ENCODE measurements at places on chromosomes 6 and 20.

- DNase-seq, result no peak
Observed at GRCh38 chr6:155013457-155013876, 18.4 kb downstream of the TIAM2 start.

DNA sequence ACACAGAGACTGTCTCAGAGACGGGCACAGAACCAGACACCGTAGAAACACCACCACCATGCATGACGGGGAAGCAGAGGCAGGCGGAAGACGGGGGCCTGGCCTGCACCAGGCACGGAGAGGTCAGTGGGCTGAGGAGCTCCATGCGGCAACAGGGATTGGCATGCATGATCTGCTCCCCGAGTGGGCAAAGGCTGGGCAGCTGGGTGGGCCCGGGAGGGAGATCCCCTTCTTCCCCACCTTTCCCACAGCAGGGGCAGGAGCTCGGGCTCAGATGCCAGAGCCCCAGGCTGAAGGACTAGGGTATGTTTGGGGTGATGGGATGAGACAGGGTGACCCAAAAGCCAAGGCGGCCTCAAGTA is 43.2 kb downstream of the RAB44 start:
- no peak for DNase-seq

- DNase-seq, result no peak
Observed at GRCh38 chr6:139308936-139309603, 17.3 kb upstream of the TXLNB start.

- DNase-seq, result no peak
Observed at GRCh38 chr6:100968949-100969348, 87.8 kb upstream of the ASCC3 start.

GRCh38 chr6:49151957-49152356 is 311.1 kb downstream of the MMUT start:
- no peak for DNase-seq

DNA sequence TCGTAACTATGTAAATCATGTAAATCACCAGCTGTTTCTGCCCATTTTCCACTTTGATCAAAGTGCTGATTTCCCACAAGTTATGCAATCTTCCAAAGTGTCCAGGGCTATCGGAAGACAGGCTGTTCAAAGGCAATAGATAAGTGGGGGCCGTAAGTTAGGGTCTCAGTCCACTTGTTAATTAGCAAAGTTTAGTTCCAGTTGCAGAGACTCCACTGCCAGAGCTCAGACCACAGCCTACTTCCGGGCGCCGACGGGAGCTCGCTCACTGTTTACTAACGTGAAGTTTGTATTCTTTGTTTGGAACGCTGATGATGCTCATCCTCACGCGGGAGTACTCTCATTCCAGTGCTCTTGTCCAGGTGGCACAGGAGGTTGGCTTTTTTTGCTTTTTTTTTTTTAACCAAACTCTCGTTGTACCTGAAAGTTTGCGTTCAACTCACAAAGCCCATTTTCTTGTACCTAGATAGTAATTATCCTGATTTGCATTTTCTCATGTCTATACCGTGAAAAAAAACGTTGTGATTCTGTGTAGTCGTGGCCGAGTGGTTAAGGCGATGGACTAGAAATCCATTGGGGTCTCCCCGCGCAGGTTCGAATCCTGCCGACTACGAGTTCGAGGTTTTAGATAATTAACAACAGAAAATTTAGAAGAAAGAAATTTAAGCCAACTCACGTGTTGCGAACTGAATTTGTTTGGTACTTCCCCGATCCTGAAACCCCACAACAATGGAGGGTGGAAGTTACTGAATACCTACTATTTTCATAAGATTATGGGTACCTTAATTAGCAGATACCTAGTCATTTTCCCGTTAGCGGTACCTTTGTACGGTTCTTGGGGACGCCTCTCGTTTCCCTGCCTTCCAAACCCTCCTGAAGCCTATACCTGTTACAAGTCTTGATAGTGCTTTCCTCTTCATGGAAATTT is 29.9 kb upstream of the ZNF184 start:
- DNase-seq, result peak; percentile 58

- DNase-seq, result no peak
Observed at GRCh38 chr6:92708945-92709344, 710.4 kb downstream of the EPHA7 start.

GRCh38 chr6:72826744-72827438 is 205.0 kb downstream of the KCNQ5 start:
- DNase-seq, result no peak

- DNase-seq, result peak; percentile 38
Observed at GRCh38 chr20:38290829-38291814, 12.8 kb upstream of the BPI start.

GRCh38 chr6:112906726-112907125 is 559.6 kb downstream of the RFPL4B start:
- no peak for DNase-seq

DNA sequence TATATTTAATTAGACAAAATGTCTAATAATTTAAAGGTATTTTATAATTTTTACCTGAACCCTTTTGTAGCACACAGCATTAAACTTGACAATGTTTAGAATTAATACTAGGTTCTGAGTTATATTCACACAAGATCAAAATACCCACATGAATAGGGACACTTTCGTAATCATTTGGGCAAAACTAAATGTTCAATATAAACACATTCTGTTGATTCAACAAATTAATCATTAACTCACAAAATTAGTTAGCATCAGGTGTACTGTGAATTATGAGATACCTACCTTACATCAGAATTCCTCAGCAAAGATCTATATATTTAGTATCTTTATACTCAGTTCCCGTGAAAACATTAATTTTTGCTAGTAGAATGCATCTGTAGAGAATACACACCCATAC is 481.5 kb upstream of the MANEA start:
- no peak for DNase-seq

GRCh38 chr20:56955680-56956079 is 310.8 kb downstream of the BMP7 start:
- DNase-seq, result no peak

DNA sequence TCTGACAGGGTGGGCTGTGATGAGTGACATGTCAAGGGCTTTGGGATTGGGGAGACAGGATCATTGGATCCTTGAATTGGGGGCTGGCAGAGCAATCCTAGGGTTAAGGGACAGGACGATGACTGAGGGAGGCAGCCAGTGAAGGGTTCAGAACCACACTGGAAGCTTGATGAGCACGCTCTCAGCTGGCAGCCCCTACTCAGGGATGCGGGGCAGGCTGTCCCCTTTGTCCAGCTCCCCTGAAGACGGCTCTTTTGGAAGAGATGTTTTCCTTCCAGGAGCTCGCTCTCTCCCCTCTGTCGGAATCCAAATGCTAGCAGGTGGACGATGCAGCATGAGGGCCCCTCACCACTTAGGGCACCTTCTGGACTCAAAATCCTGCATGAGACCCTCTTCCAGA is 8.4 kb downstream of the TGM3 start:
- no peak for DNase-seq

DNA sequence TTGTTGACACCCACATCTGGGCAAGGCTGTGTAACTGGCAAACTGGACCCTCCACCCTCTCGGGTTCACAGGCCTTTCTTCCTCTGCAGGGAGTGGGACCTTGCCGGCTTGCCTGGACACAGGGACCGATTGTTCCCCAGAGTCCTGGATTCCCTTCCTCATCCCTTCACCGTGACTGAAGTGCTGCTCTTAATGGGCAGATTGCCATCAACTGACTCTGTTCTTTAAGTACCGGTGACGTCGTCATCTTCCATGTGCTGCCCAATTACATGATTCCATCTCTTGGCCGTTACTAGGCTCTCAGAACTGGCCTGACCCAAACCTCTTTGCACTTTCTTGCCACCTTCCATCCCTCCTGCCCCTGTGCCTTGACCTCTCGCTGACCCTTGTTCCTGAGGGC is 85.4 kb downstream of the EYA4 start:
- no peak for DNase-seq

DNA sequence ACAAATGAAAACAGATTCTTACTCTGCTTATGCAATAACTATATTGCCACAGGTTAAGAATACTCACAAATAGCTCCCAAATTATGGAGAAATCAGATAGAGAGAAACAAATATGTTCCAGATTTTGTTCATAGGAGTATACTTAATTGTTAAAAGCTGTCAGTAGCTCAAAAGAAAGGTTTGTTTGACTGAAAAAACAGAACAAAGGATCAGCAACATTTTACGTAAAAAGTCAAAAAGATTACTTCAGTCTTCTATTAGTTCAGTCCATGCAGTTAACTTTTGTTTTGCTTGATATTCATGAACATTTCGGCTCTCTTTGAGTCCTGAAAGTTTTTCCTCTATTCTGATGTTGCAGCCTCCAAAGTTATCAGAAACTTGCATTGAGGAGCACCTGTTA is 13.4 kb upstream of the NANP start:
- no peak for DNase-seq

- DNase-seq, result no peak
Observed at GRCh38 chr6:127423921-127424320, 35.3 kb downstream of the KIAA0408 start.

DNA sequence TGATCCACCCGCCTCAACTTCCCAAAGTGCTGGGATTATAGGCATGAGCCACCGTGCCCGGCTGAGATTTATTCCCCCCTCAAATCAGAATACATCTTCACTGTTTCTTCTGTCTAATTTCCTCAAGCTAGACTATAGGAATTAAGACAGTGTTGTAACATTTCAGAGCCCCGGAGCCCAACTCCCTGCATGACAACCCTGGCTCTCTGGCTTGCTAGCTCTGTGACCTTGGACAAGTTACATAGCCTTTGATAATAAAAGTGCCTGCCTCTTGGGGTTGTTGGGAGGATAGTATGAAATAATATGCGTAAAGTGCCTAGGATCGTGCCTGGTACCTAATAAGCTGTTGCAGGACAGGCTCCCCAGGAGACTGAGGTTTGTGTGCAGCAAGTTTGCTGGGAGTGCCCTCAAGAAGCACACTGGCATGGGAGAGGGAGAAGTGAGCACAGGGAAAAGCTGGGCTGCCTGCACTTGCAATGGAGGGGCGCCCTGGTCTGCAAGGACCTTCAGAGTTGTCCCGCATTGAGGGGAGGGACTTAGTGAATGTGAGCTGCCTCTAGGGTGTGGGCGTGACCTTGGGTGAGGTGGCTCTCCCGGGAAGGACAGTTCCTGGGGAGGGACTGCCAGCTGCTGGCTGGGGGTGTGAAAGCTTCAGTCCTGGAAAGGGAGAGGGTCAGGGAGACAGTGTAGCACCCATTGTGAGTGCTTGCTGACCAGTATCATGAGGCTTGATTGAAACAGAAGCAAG is 43.4 kb downstream of the TAF8 start:
- no peak for DNase-seq

DNA sequence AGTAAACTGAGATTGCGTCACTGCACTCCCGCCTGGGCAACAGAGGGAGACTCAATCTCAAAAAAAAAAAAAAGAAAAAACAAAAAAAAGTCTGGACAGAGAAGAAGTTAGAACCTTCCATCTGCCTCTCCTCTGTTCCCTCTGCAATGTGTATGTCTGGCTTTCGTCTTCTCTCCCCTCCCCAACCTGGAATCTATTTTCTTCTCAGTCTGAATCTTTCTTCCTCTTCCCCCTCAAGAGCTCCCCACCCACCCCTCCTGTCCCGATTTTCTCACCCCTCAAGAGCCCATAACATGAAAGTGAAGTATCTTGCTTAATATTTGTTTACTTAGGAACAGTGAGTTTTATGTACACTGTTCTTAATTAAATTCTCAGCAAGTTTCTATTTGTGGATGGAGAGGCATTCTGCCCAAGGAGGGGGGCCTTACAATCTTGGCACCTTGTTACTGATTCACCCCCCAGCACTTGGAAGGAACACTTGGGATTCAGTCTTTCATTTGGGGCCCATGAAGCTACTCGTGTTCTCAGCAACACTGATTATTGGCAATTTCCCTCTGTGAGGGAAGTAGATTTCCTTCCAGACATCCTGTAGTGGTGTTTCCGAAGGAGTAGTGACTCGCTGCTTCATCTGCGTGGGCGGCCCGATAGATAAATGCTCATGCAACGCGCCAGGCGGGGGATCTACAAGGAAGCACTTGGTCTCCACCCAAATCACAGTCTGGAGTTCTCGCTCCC is 69.3 kb upstream of the SRSF6 start:
- no peak for DNase-seq

DNA sequence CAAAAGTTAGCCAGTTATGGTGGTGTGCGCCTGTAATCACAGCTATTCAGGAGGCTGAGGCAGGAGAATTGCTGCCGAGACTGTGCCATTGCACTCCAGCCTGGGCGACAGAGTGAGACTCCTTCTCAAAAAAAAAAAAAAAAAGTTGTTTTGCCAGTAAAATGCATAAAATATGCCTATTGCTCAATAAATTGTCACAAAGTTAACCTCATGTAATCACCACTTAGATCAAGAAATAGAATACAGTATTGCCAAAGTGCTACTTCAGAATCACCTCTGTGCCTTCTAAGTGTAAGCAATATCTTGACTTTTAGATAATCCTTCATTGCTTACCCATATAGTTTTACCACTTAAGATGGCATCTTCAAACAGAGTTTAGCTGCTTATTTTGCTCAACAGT is 80.7 kb downstream of the TRMT11 start:
- no peak for DNase-seq

GRCh38 chr20:62668441-62669027 is 26.2 kb downstream of the SLCO4A1 start:
- DNase-seq, result peak; percentile 87

- DNase-seq, result no peak
Observed at GRCh38 chr20:33233129-33233774, 2.5 kb upstream of the BPIFA1 start.

- no peak for DNase-seq
Observed at GRCh38 chr20:25207149-25207959, 11.8 kb downstream of the ENTPD6 start.

Data from neural crest cell (in vitro differentiated cells).